Muscle of leg (tissue), 16 donors: ENCODE measurements at places on chromosomes 5 and 9.

- H3K4me3 ChIP-seq = no peak overlapping the region
- no peak overlapping the region for H3K27ac ChIP-seq
- H3K27me3 ChIP-seq = no peaks in the 10 kb centered on the region
- no peaks in the 10 kb centered on the region for H3K36me3 ChIP-seq
- peaks cover 24% of the 10 kb centered on the region for H3K4me1 ChIP-seq
Measured at GRCh38 chr5:74186356-74187315, 453.9 kb downstream of the ENC1 start.

- peaks cover 68% of the 10 kb centered on the region for H3K4me1 ChIP-seq
- H3K36me3 ChIP-seq = peaks cover 27% of the 10 kb centered on the region
- no peaks in the 10 kb centered on the region for H3K27me3 ChIP-seq
- peak overlapping the region; percentile 76 for H3K27ac ChIP-seq
Measured at GRCh38 chr9:136545692-136545964, 220 bp downstream of the NOTCH1 start.

GRCh38 chr5:174425964-174426290 is 298.5 kb upstream of the MSX2 start:
- DNase-seq = no peak
- H3K27ac ChIP-seq = no peak overlapping the region
- H3K36me3 ChIP-seq = no peaks in the 10 kb centered on the region
- peaks cover under 1% of the 10 kb centered on the region for H3K27me3 ChIP-seq
- peaks cover 29% of the 10 kb centered on the region for H3K4me1 ChIP-seq

GRCh38 chr9:15086156-15086763 is 176.0 kb upstream of the FREM1 start:
- peak; percentile 95 for DNase-seq
- no peak overlapping the region for H3K4me3 ChIP-seq
- peak overlapping the region; percentile 87 for H3K27ac ChIP-seq

DNA sequence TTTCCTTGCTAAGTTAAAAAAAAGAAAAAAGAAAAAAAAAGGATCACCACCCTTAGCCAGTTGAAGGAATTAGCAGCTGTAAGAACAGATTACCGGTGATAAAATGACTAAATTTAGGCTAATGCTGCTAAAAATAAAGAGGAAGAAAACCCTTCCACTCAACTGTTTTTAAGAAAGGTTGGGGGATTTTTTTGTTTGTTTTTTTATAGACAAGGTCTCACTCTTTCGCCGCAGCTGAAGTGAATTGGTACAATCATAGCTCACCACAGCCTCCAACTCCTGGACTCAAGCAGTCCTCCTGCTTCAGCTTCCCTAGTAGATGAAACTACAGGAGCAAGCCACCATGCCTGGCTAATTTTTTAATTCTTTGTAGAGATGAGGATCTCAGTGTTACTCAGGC is 101.7 kb downstream of the SNCAIP start:
- no peak overlapping the region for H3K4me3 ChIP-seq
- no peak overlapping the region for H3K27ac ChIP-seq
- peaks cover 2% of the 10 kb centered on the region for H3K4me1 ChIP-seq
- H3K36me3 ChIP-seq = no peaks in the 10 kb centered on the region

DNA sequence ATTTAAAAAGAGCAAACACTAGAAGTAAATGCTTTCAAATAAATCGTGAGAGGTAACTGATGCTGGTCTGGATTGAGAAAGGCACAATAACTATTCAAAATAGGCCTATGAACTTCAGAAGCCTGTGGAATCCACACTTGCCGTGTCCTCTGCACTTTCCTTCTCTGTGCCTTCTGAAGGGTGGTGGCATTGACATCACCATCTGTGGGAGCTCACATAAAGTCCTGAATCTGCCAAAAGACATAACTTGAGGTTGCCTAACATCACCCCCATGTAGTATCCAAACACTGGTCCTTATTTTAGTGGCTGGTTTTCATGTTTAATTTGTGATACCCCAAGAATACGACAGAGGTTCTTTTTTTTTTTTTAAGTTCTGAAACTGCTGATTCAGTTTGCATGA is 59.8 kb downstream of the IRF1 start:
- H3K27ac ChIP-seq = no peak overlapping the region
- H3K4me3 ChIP-seq = no peak overlapping the region
- no peaks in the 10 kb centered on the region for H3K27me3 ChIP-seq

DNA sequence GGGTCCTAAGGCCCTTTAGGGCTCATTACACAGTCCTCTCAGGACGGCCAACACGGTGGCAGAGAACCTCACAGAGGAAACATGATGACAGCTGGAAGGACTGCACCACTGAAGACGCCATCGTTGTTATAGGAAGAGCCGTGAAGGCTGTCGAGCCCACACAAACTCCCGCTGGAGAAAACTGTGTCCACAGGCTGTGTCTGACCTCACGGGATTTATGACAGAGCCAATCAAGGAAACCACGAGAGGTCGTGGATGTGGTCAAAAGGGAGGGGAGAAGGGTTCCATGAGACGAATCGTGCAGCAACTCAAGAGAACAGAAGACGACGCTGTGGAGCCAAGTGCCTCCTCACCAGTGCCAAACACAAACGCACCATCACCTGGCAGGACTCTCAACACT is 12.2 kb downstream of the QSOX2 start:
- no peak overlapping the region for H3K27ac ChIP-seq
- peaks cover 20% of the 10 kb centered on the region for H3K36me3 ChIP-seq
- H3K4me1 ChIP-seq = peaks cover 7% of the 10 kb centered on the region
- H3K27me3 ChIP-seq = no peaks in the 10 kb centered on the region
- H3K4me3 ChIP-seq = no peak overlapping the region

GRCh38 chr9:682633-683508 is 158.6 kb upstream of the DMRT1 start:
- no peak overlapping the region for H3K4me3 ChIP-seq
- peaks cover 7% of the 10 kb centered on the region for H3K4me1 ChIP-seq
- DNase-seq = no peak
- no peaks in the 10 kb centered on the region for H3K36me3 ChIP-seq

DNA sequence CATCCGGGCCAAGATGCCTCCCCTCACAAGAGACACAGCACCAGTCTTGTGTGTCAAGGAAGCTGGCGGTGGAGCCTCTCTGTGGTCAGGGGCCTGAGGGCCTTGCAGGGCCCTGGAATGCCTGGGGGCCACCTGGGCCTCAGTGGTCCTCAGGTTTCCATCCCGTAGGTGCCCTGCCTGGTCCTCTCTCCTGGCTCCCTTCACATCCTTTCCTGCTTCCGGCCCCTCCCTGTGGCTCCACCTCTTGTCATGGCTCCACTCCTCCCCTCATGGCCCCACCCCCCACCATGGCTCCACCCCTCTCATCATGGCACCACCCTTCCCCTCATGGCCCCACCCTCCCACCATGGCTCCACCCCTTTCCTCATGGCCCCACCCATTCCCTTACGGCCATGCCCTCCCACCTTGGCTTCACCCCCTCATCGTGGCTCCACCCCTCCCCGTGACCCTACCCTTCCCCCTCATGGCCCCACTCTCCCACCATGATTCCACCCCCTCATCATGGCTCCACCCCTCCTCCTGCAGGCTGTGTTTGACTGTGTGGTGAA is 175.8 kb downstream of the CACNA1B start:
- H3K36me3 ChIP-seq = no peaks in the 10 kb centered on the region
- no peak for DNase-seq
- no peaks in the 10 kb centered on the region for H3K4me1 ChIP-seq

GRCh38 chr9:5626727-5627634 is 1.9 kb upstream of the RIC1 start:
- H3K27ac ChIP-seq = peak overlapping the region; percentile 99
- peak overlapping the region; percentile 72 for H3K4me3 ChIP-seq
- peaks cover 23% of the 10 kb centered on the region for H3K4me1 ChIP-seq
- DNase-seq = peak; percentile 93
- H3K36me3 ChIP-seq = no peaks in the 10 kb centered on the region
- H3K27me3 ChIP-seq = no peaks in the 10 kb centered on the region
